ENCODE measurements at places on chromosomes 4 and X.

DNA sequence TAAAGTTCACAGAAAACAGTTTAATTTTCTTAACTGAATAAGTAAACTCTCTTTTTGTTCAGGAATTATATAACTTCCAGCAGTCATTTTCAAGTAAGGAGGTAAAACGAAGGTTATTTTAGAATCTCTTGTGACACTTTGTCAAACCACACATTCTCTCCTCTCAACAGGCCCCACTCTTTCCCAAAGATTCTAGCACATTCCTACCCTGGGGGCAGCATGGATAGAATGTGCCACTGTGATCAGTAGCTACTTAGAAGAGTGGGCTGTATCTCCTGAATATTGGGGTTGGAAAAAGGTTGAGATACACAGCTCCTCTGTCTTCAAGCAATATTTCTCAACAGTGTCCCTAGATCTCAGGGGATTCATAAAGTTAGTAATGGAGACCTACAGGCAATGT is 157.6 kb downstream of the EMCN start:
- no peak for DNase-seq

- DNase-seq, result no peak
These were observed 87.4 kb upstream of the ETNPPL start for GRCh38 chr4:108850219-108850649.

DNA sequence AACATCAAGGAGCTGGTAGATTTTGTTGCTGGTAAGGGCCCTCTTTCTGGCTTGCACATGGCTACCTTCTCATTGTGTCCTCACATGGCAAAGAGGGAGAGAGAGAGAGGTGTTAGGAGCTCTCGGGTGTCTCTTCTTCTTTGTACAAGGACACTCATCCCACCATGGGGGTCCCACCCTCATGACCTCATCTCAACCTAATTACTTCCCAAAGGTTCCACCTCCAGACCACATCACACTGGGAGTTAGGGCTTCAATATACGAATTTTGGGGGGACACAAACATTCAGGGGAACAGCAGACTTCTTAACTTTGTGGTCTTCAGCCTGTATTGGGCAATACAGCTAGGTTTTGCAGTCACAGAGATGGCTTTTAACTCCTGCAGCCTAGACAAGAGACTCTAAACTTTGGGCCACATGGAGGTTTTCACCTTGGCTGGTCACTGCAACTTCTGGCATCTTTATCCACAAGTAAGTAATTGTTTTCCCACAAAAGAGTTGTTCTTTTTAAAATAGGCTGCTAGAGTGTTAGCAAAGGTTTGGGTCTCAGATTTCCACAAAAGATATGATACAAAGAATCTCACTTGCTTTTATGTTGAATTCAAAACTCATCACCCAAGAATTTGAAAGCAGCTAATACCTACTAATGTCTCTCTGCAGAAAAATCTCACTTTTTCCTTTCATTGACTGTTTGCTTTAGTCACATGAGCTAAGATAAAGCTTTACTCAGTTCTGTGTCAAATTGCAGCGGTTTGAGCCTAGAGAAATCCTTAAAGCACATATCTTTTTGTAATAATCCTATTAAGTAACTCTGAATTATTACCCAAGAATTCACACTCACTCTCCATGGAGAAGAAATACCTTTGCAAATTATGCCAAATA is 39.6 kb upstream of the BBS12 start:
- no peak for DNase-seq

DNA sequence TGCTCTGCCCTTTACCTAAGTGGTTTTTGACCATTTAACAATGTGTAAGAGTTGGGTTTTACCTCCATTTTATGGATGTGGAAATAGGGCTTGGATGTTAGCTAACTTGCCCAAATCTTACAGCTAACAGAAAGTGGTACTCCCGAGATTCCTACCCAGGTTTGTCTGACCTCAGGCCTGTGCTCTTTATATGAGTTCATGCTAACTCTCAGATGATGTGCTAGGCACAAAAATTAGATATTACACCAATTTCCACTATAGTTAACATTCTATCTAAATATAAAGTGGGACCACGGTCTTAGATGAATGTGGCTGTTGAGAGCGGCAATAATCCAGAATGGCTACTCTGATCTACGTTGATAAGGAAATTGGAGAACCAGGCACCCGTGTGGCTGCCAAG is at the start of gene PTTG2:
Gene PTTG2, plus strand, starts transcription at position 301 of the 400 bp plus-strand sequence. Its CDS starts 37 bp downstream, at position 338.
- no peak for DNase-seq

DNA sequence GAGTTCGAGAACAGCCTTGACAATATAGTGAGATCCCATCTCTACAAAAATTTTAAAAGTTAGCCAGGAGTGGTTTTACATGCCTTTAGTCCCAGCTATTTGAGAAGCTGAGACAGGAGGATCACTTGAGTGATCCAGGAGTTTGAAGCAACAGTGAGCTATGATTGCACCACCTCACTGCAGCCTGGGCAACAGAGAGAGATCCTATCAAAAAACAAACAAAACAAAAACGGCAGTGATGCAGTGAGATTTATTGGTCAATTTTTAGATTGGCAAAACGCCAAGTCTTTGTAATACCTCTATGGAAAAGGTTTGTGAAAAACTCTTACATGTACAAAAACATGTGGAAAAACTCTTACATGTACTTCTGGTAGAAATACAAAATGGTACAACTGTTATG is 91.3 kb downstream of the PTPN13 start:
- no peak for DNase-seq

DNA sequence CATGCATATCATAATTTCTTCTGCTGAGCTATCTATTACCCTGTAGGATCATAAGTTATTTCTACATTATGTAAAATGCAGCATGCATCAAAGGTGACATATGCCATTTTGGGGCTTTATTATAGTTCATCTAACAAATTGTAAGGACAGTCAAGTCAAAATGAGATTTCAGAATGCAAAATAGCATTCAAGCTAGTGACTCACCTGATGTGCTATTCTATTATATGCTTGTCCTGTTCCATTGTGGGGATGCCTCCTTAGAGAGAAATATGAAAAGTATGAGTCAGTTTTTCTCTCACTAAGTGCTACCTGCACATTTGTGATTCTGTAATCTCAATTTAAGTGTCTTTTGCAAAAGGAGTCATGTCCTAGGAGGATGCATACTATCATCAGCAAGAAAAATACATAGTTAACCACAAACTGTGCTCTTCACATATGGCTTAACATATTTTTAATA is 647.0 kb upstream of the PCDH10 start:
- DNase-seq, result no peak

GRCh38 chr4:27084685-27085361 is 224.2 kb downstream of the STIM2 start:
- DNase-seq, result no peak

DNA sequence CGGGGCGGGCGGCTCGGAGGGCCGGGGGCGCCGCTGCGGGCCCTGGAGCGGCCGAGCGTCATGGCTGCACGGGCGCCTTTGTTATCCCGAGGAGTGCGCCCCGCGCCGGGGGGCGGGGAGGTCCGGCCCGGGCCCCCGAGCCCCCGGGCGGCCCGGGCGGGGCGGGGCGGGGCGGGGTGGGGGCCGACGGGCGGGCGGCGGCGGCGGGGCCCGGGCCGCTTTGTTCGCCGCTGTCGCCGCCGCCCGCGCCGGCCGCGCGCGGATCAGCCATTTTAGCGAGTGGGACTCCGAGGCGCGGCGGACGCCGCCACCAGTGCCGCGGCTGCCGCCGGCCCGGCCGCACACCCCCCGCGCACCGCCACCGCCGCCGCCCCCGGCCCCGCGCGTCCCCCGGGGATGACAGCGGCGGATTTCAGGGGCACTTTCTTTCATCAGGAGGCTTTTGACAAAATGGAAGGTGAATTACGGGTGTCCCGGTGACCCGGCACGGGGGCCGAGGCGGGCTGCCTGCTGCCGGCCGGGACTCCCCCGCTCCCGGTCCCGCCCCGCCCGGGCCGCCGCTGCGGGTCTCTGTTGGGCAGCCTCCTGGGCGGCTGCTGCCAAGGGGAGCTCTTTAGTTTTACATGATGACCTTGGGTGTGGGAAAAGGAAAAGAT is 1.2 kb downstream of the HMGB3 start:
- DNase-seq, result peak; percentile 50

All from stimulated activated effector memory CD8-positive, alpha-beta T cell treated with anti-CD3 and anti-CD28 coated beads, Interleukin-12 subunit alpha, Interleukin-12 subunit beta, amount 100 ng/mL, for 72 hours (primary cell).